ENCODE measurements at places on chromosomes 2 and 18.

- peak; percentile 30 for DNase-seq
These were observed 829 bp downstream of the ACVR1C start for GRCh38 chr2:157627594-157628476.

- no peak for DNase-seq
These were observed 39.1 kb upstream of the TWIST2 start for GRCh38 chr2:238808761-238809160.

DNA sequence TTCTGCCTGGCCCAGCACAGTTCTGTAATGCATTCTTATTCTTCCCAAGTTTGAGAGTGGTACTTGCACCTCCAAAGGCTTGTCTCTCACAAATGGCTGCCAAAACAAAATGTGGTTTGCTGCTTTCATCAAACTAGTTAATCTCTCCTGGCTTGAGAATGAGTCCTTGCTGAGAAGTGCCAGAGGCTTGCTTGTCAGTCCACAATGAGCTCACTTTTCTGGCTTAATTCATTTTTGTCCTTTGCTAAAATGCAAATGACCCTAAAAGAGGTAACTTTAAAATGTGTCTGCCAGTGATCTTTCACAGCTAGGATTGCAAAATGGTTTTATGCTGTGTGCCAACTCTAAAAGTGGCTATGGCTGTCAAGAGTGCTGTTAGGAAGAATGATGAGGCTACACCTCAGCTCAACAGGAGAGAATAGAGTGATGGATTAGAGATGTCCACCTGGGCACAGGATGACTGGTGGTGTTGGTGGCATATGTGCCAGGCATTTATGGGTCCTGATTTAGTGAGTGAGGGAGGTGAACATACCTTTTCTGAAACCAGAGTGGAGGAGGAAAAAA lies 291.2 kb upstream of the HNMT start:
- no peak for DNase-seq

DNA sequence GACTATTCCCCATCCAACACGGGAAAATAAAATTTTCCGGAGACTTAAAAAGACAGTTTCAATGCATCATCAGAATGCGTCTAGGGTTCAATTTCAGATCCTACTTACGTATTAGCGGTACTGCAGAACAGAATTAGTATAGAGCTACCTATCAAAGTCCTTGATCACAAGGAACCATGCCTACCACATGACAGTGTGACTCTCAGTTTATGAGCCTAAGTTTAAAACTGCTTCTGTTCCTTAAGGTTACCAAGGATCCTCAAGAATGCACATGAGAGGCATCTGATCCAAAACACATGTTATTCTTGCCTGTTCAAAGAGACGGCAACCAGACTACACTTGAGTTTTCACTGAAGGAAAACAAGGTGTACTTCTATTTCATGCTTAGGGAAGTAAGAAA lies 369.7 kb downstream of the EPHA4 start:
- no peak for DNase-seq

DNA sequence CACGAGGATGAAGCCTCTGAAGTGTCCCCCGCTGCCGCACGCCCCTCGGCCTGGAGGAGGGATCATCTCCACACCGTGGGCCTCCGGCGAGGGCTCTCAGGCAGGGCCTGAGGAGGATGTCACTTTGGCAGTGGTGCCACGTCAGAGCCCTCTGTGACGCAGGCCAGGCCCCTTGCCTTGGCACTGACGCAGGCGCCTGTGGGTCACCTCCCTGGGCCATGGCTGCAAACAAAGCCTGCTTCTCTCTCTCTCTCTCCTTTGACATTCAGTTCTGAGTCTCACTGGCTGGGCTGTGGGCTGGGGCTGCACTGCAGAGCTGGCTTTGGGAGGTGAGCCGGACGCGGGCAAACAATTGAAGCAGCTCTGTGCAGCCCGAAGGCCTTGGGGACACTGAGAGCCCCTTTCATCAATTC lies 273.7 kb downstream of the TWIST2 start:
- no peak for DNase-seq

- no peak for DNase-seq
These were observed 1.0 kb downstream of the HDLBP start for GRCh38 chr2:241314226-241315092.

Measured in stimulated activated CD4-positive, alpha-beta T cell treated with anti-CD3 and anti-CD28 coated beads, Interleukin-12 subunit alpha, Interleukin-12 subunit beta, amount 100 ng/mL, for 48 hours (primary cell).